ENCODE measurements at places on chromosomes 12 and 14.

GRCh38 chr12:5343711-5344110, 88.2 kb upstream of the NTF3 start:
- DNase-seq, result no peak

DNA sequence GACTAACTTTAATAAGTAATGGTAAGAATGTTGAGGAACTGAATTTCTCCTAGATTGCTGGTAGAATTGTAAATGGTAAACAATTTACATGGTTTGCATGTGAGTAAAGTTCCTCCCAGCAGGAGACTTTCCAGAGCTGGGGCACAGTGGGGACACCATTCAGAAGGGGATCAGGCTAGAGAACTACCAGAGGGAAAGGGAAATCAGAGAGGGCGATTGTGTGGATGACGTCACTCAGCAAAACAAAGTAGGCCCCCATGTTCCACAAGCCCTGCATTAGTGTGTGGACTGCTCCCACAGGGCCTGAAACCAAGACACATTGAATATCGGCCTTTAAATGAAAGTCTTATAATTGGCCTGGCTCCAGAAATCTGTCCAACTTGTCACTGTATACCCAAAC, 9.5 kb downstream of the RNASE11 start:
- DNase-seq, result no peak

DNA sequence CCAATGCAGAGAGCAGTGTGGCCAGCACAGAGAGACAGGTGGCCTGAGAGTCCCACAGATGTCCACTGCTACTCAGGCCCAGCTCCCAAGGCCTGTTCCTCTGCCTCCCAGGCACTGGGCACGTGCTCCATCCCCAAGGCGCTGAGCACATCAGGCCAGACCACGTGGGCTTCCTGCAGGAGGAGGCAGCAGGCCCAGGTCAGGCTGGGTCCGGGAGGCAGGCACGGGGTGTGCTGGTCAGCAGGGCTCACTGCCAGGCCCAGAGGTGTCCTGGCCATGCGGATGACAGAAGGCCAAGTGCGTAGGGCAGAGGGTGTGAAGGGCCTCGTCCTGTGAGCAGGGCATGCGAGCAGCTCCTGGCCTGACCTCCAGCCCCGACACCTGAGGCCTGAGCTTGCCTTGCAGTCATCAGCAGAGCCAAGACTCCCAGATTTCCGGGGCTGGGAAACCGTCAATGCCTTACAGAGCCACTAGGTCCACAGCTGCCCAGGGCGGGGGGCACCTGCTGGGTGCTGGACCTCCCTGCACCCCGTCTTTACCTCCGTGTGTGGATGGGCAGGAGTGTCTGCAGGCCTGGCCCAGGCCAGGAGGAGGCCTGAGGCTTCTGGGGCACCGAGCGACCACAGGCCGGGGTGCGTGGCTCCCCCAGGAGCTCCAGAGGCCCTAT, 14.9 kb downstream of the TRMT61A start:
- no peak for DNase-seq

GRCh38 chr14:54836231-54836630, 66.4 kb downstream of the GCH1 start:
- no peak for DNase-seq

DNA sequence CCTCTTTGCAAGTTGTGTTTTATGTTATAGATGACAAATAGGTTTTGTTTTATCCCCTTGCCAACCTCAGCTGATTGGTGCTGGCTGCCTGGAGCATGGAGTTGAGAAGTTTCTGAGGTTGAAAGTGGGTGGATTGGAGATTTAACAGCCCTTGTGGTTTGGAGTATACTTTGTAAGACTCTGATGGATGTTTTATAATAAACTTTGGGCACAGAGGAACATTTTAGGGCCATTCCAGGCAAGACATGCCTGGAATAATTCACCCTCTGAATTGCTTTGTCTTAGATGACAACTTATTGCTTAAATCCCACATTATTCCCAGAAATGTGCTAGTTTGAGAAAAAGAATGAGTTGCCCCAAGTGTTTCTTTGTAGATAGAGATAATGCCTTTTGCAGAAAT, 158.9 kb downstream of the SLC5A8 start:
- no peak for DNase-seq

DNA sequence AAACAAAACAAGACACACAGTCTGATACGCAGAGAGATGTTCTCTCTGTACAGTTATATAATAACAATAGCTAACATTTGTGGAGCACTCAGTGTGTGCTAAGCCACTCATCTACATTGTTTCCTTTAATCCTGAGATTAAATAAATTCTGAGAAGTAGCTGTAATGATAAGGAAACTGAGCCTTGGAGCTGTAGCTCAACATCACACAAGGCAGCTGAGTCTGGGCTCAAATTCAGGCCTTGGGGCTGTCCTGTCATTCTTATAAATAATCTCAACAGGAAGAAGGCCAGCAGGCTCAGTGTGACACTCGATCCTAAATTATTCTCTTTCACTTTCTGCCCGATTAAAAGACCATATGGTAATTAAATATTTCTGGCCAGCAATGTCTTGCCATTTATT, 24.5 kb downstream of the CDKN1B start:
- DNase-seq, result no peak

Data from NCI-H1105 (cell line).